ENCODE measurements at places on chromosomes 7 and 10.

DNA sequence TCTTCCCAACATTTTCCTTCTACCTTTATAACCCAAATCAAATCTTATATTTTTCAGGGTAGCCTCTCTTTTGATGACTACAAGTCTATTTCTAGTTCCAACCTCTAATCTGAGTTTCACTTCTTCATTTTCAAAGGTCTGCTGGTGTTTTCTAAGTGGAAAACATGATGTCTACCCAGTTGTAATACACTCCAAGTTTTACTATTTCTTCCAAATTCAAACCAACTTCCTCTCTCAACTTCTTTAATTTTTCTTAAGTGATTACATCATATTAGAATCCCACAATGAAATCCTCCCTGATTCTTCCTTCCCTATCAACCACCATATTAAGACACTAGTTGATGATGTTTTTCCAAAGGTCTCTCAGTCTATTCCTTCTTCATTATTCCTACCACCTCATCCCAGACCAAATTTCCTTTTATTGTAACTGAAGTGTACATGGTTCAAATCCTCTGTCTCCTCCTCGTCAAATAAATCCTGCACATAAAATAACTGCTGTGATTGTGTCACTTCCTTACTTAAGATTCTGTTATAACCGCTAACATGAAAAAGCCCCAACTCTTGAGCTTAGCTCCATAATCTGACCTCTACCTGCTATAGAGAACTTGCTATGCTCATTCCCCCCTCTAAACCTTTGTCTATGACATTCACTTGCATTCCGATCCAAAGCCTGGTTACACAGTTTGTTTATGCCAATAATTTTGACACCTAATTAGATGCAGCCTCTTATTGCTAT is 12.7 kb downstream of the TAS2R38 start:
- DNase-seq = no peak

DNA sequence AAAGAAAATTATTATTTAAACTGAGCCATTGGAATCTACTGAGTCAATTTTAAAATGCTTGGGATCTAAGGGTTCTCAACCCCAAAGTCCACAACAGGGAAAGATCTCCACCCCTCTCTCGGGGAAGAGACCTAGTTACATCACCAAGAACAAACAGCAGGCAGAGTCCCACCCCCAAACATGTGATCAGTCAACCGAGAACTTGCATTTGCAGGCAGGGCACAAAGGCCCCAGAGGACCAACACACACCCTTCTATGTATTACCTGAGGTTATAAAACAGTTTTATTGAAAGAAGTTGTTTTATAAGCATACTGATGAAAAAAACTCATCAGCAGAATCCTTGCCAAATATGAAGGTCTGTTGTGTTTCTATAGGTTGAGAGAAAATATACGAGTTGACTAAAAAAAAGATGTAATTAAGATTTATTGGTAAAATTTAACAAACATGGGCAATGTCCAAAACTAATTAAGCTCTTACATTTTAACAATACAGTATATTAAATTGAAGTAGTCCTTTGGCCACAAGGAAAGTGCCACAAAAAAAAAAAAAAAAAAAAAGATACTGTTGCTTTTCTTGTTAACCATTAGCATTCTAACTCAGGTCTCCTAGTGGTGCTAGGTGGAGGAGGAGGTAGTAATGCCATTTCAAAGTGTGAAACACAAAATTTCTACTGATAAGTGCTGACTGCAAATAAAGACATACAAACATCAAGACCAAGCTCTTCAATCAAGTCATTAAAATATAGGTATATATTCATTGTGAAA is 975 bp upstream of the USP54 start:
- DNase-seq = no peak

DNA sequence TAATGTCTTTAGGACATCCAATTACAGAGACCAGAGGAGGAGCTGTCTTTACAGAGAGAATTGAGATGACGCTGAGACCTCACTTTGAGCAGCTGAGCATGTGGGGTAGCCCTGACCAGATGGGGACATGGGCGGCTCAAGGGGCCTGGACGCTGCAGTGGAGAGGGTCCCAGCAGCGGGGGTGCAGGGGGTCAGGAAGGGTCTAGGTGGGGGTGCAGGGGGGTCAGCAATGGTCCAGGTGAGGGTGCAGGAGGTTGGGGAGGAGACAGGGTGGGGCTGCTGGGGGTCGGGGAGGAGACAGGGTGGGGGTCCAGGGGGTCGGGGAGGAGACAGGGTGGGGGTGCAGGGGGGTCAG is 43.2 kb upstream of the CFAP46 start:
- no peak for DNase-seq

DNA sequence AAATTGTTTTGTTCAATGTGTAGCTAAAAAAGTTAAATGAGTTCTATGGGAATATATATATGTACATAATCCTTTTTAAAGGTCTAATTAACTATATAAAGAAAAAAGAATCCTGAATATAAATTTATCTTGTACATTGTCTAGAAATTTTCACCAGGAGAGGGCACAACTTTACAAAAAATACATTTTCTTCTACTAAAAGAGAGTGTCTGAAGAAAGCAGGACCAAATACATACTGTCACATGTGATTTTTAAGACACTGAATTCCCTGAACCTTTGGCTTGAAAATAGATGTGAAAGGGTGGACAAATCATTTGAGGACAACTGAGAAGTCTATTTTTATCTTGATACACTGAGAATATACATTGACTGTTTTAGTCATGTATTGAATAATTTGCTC is 204.3 kb downstream of the DGKB start:
- no peak for DNase-seq

DNA sequence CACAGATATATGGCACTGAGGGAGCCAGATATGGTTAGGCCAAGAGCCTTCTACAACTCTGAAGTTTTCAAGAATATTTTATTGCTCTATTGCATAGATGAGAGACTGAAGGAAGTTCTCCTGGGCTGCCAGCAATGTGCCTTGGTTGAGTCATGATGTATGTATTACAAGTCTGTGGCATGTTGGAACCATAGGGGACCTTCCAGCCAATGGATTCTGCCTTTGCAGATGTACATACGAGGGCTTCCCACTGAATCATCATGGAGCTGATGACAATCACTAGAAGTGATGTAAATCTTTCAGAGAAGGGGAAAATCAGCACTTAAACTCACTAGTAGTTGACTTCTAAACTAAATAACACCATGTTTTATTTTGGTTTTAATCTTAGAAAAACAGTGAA is 419.5 kb downstream of the PHTF2 start:
- no peak for DNase-seq

DNA sequence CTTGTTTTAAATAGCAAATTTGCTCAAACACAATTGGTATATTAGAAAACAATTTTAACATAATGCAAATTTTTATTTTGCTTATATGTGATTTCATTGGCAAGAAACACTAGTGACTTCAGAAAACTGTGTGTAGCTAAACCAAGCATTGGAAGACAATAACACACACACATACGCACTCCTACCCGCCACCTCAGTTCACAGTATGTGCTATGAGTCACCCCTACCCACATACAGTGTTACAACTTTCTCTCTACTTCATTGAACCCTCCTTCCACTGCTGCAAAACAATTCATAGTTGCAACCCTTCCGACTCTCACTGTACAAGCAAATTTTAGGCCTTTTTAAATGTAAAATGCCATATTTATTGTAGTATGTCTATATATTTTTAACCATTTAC is 119.9 kb upstream of the THSD7A start:
- no peak for DNase-seq

DNA sequence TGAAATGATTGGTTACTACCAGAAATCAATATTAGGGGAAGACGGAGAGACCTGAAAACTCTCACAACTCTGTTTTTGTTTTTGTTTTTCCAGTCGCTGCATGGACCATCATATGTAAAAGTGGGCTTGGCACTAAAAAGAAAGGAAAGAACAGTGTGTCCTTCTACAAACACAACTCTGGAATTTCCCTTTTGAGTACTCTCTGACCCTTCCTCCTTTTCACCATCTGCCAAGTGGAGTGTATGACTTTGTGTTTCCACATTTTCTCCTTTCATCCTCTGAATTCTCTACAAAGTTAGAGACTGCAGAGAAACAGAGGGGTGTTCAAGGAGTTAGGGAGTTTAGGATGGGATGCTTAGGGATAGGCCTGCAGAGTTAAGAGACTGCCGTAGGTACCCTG is 92.0 kb downstream of the MDFIC start:
- DNase-seq = no peak

DNA sequence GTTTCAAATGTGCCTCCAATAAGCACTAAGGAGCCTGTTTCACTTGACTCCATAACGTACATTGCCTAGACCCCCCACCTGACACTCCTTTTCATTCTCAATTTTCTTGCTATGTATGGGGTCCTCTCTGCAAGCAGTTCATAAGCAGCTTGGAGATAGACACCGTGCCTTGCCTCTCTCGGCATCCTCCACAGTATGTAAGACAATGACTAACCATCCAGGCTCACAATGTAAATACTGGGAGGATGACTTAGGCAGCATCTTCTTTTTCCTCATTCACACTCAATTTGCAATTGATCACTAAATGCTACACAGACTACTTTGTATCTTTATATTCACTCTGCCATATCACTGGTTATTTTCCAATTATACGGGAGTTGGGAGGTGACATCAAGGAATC is 22.8 kb upstream of the CABCOCO1 start:
- DNase-seq = no peak

DNA sequence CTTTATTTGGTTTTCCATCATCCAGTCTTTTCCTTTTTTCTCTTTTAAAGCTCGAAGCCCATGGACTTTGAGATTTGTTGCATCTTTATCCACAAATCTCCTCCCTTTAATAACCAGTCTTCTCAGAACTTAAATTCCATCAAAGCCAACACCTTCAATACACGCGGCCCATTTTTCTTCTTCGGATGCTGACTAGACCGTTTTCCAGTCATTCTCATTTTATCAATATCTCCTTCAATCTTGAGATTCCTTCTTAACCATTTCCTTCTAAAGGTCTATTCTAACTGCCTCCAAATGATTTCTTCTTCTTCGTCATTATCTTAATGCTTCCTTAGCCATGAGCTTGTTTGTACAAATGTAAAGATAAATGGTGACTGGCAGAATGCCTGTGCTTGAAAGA is 173.5 kb downstream of the BAMBI start:
- no peak for DNase-seq

GRCh38 chr10:33799281-33799943 is 464.9 kb upstream of the NRP1 start:
- DNase-seq = no peak

GRCh38 chr7:108358553-108358952 is 97.7 kb downstream of the NRCAM start:
- no peak for DNase-seq

Measured in stimulated activated CD8-positive, alpha-beta memory T cell treated with anti-CD3 and anti-CD28 coated beads, Interleukin-2, amount 100 ng/mL, for 48 hours (primary cell).